HFFc6 (cell line): ENCODE measurements at places on chromosomes 7 and 10. TPM values are rescaled to one million over a fixed set of nuclear protein-coding genes. Genes with fewer than 3 reads are reported as not detected.

GRCh38 chr7:40619647-40620046, 484.8 kb downstream of the SUGCT start:
- H3K27me3 ChIP-seq: no peaks in the 10 kb centered on the region; the same call in 1 of the 2 replicates
- H3K4me3 ChIP-seq: no peak overlapping the region
- no peak overlapping the region for H3K27ac ChIP-seq
- H3K4me1 ChIP-seq: no peaks in the 10 kb centered on the region

DNA sequence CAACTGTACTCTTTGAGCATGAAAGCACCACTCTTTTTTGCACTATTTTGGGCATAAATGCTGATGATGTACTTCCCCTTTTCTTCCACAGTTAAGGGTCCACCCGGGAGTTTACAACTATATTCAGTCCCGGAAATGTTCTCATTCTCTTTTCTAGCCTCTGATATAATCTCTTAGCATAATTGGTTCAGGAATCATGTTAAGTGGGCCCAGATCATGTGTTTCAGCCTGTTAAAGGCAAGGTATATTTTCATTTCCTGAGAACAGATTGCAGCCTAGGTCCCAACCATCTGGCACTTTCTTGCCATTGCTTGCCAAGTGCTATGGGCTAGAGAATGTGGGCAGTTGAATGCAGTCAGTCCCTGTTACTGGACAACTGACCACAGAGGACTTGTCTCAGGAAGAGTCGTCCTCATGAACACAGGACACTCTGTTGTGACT, 111.4 kb upstream of the GLCCI1 start:
- peaks cover 3% of the 10 kb centered on the region; the same call in 1 of the 2 replicates for H3K27me3 ChIP-seq
- H3K36me3 ChIP-seq: peaks cover 22% of the 10 kb centered on the region
- H3K4me3 ChIP-seq: no peak overlapping the region
- DNase-seq: no peak
- H3K4me1 ChIP-seq: peaks cover 21% of the 10 kb centered on the region

GRCh38 chr10:75396631-75397495, 4.7 kb downstream of the ZNF503 start:
- H3K4me1 ChIP-seq: peaks cover 10% of the 10 kb centered on the region; the same call in 1 of the 2 replicates
- peaks cover 13% of the 10 kb centered on the region for H3K27me3 ChIP-seq
- H3K27ac ChIP-seq: peak overlapping the region; percentile 75; the same call in 1 of the 2 replicates
- peaks cover 13% of the 10 kb centered on the region for H3K36me3 ChIP-seq

DNA sequence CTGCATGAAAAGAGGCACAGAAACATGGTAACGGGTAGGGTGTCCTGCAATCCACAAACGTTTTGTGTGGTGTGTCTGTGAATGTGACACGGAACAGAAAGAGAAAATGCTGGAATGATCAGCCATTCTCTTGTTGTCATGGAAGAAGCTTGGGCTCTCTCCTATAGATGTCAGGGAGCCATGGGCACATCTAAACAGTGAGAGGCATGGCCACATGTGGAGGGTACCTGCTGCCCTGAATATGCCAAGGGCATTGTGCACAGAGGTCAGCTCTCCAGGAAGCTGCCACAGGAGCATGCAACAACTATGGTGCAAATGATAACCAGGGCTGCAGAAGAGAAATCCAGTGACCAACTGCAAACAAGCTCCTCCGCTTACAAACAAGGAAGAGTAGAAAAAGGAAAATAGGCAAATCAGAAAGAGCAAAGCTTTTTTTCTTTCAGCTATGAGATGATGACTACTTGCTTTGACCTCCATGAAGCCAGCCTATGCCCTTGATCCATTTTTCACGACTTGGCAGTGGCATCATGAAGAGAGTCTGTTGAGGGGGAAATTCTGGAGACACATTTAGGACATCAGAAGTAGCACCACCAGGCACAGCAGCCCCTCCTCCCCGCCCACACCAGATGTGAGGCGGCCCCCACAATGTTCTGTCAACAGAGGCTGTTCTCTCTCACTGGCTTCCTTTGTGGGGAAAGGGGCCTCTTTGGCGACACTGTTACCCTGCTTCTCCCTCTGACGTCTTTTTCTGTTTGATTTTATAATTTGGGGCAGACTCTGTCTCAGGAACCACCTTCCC, 4.8 kb upstream of the PDE1C start:
- no peaks in the 10 kb centered on the region for H3K36me3 ChIP-seq
- H3K27ac ChIP-seq: no peak overlapping the region
- DNase-seq: no peak
- peaks cover 4% of the 10 kb centered on the region for H3K27me3 ChIP-seq
- no peak overlapping the region for H3K4me3 ChIP-seq
- H3K4me1 ChIP-seq: no peaks in the 10 kb centered on the region

DNA sequence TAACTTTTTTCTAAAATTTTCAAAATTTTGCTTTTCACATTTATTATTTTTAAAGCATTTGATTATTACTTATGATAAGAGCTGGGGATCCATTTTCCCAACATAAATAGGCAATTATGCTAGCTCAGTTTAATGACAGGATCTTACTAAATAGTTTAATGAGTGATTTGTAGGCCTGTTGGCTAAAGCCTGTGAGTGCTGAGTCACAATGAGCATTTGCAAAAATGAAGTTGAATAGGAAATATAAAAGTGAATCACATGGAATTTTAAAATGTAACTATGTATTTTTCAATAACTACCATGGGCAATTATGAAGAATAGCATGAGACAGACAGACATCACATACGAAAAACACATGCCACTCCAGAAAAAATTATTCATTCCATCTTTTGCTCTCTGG, 45.1 kb upstream of the ZPBP start:
- H3K36me3 ChIP-seq: no peaks in the 10 kb centered on the region
- peaks cover 2% of the 10 kb centered on the region; the same call in 1 of the 2 replicates for H3K27me3 ChIP-seq
- no peak overlapping the region for H3K27ac ChIP-seq
- H3K4me3 ChIP-seq: no peak overlapping the region
- H3K4me1 ChIP-seq: no peaks in the 10 kb centered on the region

DNA sequence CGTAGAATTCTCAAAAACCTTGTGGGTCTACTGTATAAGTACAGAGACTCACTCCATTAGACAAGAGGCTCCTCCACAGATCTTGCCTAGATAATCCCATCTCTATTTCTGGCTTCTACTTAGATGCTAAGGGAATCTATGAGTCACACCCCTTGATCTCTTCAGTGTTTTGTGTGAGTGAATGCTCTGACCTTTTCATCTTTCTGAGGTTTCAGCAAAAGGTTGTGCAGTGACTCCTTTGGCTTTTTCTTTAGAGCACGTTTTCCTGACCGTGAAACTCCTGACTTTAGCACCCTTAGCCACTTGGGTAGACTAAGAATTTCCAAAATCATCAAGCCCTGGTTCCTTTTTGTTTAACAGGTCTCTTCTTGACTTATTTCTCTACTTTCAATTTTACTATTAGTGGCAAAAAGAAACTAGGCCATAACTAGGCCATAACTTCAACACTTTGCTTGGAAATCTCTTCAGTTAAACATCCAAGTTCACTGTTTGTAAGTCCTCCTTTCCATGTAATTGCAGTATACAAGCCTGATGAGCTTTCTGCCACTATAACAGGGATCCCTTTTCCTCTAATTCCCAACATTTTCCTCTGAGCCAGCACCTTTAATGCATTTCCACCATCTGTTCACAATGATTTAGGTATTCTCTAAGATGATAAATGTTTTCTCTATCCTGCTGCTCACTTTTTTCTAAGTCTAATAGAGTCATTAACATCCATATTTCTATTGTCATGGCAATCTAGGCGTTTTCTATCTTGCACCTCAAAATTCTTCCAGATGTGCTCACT, 19.4 kb downstream of the COPG2 start:
- peaks cover 2% of the 10 kb centered on the region; the same call in 1 of the 2 replicates for H3K27me3 ChIP-seq
- peak; percentile 88 for DNase-seq
- peak overlapping the region; percentile 81 for H3K27ac ChIP-seq
- peak overlapping the region; percentile 21; the same call in 1 of the 2 replicates for H3K4me3 ChIP-seq
- peaks cover 25% of the 10 kb centered on the region for H3K4me1 ChIP-seq

H2BK1 gene
- total RNA-seq: not detected in 3 replicates

GRCh38 chr7:116912269-116912909, 40.9 kb upstream of the ST7 start:
- H3K4me1 ChIP-seq: peaks cover 39% of the 10 kb centered on the region
- no peaks in the 10 kb centered on the region; the same call in 1 of the 2 replicates for H3K27me3 ChIP-seq
- H3K36me3 ChIP-seq: peaks cover 29% of the 10 kb centered on the region
- DNase-seq: peak; percentile 20

TMEM213 gene
- total RNA-seq: not detected in 3 replicates

PPP1R17 gene
- not detected in 3 replicates for total RNA-seq

EBLN1 gene
- total RNA-seq: not detected in 3 replicates

CACNB2 gene
- not detected in 3 replicates for total RNA-seq

- peaks cover 3% of the 10 kb centered on the region; the same call in 1 of the 2 replicates for H3K27me3 ChIP-seq
- DNase-seq: no peak
- no peaks in the 10 kb centered on the region for H3K36me3 ChIP-seq
- H3K27ac ChIP-seq: no peak overlapping the region
- H3K4me3 ChIP-seq: no peak overlapping the region
These were observed 190.0 kb downstream of the RAPGEF5 start for GRCh38 chr7:22166928-22167327.

- H3K4me1 ChIP-seq: no peaks in the 10 kb centered on the region
- no peak overlapping the region for H3K27ac ChIP-seq
- no peak for DNase-seq
- H3K27me3 ChIP-seq: peaks cover 36% of the 10 kb centered on the region
These were observed 22.0 kb upstream of the ELFN1 start for GRCh38 chr7:1647961-1648672.

PAPSS2 gene
- total RNA-seq: 422 to 607 TPM (median 498 TPM) in 3 replicates

- H3K27me3 ChIP-seq: peaks cover 24% of the 10 kb centered on the region
- no peak overlapping the region for H3K27ac ChIP-seq
These were observed 55.8 kb downstream of the ALOX5 start for GRCh38 chr10:45429790-45430189.

TRPV5 gene
- not detected in 2 replicates for total RNA-seq

PRPS1L1 gene
- total RNA-seq: not detected in 3 replicates

- no peaks in the 10 kb centered on the region for H3K4me1 ChIP-seq
- no peaks in the 10 kb centered on the region for H3K27me3 ChIP-seq
- DNase-seq: no peak
- H3K36me3 ChIP-seq: peaks cover 3% of the 10 kb centered on the region
- H3K27ac ChIP-seq: no peak overlapping the region
These were observed 215.5 kb upstream of the AOAH start for GRCh38 chr7:36939816-36940215.

PON3 gene
- total RNA-seq: not detected in 3 replicates

CNPY1 gene
- not detected in 3 replicates for total RNA-seq

AOAH gene
- not detected in 3 replicates for total RNA-seq

DNA sequence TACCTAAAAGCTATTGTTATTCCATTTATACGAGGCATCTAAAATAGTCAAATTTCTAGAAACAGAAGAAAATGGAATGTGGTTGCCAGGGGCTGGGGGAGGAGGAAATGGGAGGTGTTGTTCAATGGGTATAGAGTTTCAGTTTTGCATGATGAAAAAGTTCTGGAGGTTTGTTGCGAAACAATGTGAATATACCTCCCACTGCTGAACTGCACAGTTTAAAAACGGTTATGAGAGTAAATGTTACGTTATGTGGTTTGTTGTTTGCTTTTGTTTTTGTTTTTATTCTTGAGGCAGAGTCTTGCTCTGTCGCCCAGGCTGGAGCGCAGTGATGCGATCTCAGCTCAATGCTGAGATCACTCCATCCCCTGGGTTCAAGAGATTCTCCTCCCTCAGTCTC, 64.9 kb upstream of the NRBF2 start:
- H3K36me3 ChIP-seq: no peaks in the 10 kb centered on the region
- H3K27me3 ChIP-seq: peaks cover 27% of the 10 kb centered on the region

LIPK gene
- total RNA-seq: not detected in 3 replicates

FZD8 gene
- total RNA-seq: 0.36 to 1.1 TPM (median 0.83 TPM) in 3 replicates

ACHE gene
- total RNA-seq: 0.15 to 0.18 TPM in 2 of 3 replicates, not detected in the other

GRCh38 chr7:138848056-138848980, 50.3 kb upstream of the ATP6V0A4 start:
- H3K4me3 ChIP-seq: no peak overlapping the region
- peaks cover 23% of the 10 kb centered on the region for H3K36me3 ChIP-seq
- H3K27ac ChIP-seq: no peak overlapping the region
- peaks cover 10% of the 10 kb centered on the region for H3K4me1 ChIP-seq
- H3K27me3 ChIP-seq: no peaks in the 10 kb centered on the region

DNA sequence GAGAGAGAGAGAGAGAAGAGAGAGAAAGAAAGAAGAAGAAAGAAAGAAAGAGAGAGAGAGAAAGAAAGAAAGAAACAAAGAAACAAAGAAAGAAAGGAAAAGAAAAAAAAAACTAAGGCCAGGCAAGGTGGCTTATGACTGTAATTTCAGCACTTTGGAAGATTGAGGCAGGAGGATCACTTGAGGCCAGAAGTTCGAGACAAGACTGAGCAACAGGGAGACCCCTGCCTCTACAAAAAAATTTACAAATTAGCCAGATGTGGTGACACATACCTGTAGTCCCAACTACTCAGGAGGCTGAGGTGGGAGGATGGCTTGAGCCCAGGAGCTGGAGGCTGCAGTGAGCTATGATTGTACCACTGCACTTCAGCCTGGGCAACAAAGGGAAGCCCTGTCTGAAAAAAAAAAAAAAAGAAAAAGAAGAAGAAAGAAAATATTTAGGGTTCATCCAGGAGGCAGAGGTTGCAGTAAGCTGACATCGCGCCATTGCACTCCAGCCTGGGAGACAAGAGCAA, 2.8 kb downstream of the SERPINE1 start:
- peak overlapping the region; percentile 98 for H3K4me3 ChIP-seq
- H3K27ac ChIP-seq: peak overlapping the region; percentile 98
- H3K36me3 ChIP-seq: peaks cover 74% of the 10 kb centered on the region
- peaks cover 81% of the 10 kb centered on the region for H3K27me3 ChIP-seq

DNA sequence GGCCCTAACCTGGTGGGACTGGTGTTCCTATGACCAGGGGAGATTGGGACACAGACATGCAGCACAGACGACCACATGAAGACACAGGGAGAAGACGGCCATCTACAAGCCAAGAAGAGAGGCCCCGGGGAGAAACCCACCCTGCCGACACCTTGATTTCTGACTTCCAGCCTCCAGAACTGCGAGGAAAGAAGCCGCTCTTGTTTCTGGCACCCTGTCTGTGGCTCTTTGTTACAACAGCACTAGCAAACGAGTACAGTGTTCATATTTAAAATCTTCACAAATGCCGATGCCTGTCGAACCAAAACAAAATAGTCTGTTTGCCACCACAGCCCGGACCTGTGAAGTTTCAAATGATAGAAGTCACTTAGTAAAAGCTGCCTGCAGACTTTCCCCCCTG, 132.3 kb downstream of the ACTR3B start:
- H3K4me3 ChIP-seq: no peak overlapping the region
- DNase-seq: no peak
- no peaks in the 10 kb centered on the region; the same call in 1 of the 2 replicates for H3K27me3 ChIP-seq
- no peaks in the 10 kb centered on the region for H3K4me1 ChIP-seq

- peaks cover 5% of the 10 kb centered on the region; the same call in 1 of the 2 replicates for H3K36me3 ChIP-seq
- H3K27ac ChIP-seq: no peak overlapping the region
- H3K4me3 ChIP-seq: no peak overlapping the region
- peaks cover 12% of the 10 kb centered on the region for H3K4me1 ChIP-seq
These were observed 166.7 kb upstream of the BET1 start for GRCh38 chr7:94170836-94171235.

GRCh38 chr7:130415006-130415405, 25.8 kb downstream of the CEP41 start:
- H3K27ac ChIP-seq: no peak overlapping the region
- H3K27me3 ChIP-seq: 0 out of 2 replicates have a peak, but pooled peaks cover 2% of the 10 kb centered on the region
- H3K4me1 ChIP-seq: no peaks in the 10 kb centered on the region; the same call in 1 of the 2 replicates
- H3K36me3 ChIP-seq: no peaks in the 10 kb centered on the region
- no peak for DNase-seq
